Stimulated activated naive CD4-positive, alpha-beta T cell (primary cell): ENCODE measurements at places on chromosomes 12 and 14.

- no peak for DNase-seq
Measured at GRCh38 chr14:99117671-99118045, 154.3 kb downstream of the BCL11B start.

- no peak for DNase-seq
Measured at GRCh38 chr12:91388573-91388972, 206.0 kb upstream of the DCN start.

DNA sequence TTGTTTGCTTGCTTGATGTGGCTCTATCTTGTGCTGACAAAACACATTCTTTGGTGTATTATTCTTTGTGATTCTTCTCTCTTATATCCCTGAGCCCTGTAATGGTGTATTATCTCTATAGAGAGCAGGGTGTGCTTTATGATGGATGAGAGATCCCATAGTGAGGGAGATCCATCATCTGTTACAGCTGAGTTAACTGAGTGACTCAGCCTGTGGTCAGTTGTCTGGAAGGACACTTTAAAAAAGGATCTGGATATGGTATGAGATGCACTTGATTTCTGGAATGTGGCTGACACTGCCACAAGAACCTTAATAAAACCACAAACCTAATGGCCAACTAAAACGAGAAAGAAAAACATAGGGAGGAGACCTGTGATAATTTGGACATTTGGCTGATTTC is 461.4 kb upstream of the SYT1 start:
- DNase-seq, result no peak

- DNase-seq, result no peak
Measured at GRCh38 chr12:12686925-12687324, 9.1 kb downstream of the GPR19 start.

DNA sequence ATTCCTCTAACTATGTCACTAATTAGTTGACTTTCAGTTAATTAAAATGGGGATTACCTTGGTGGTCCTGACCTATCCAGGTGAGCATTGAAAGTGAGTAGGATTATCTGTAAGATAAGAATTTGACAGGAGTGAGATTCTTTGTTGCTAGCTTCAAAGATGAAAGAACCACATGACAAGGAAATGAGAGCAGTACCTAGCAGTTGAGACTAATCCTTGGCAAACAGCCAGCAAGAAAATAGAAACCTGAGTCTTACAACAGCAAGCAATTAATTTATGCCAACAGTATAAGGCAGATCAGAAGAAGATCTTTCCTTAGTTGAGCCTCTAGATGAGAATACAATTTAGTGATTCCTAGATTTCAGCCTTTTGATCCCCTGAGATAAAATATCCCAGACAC is 1058.4 kb downstream of the LRFN5 start:
- no peak for DNase-seq

DNA sequence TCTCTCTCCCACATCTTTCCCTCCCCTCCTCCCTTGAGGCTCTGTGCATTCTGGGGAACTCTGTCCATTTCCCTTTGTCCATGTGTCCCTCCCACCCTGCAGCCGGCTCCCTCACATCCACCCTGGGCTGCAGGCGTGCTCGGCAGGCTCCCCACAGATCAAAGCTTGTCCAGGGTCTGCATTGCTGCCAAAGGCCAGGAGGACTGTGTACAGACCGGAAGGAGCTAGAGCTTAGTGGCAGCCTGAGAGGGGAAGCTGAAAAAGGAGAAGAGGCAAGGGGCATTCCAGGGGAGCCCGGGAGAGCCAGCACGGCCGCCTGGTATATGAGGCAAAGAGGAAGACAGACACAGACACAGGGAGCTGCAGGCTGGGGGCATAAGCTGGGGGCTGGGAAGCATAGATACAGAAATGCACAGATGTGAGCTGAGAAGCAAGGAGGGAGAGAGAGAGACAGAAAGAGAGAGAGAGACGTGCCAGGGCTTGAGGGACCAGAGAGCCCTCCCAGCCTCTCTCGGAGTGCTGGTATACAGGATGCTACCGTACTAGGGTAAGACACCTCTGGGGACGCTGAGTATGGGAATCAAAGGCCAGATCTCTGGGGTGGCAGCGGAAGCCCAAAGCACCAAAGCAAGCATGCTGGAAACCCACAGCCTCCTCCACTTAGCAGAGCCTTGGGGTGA is 3.3 kb downstream of the CD4 start:
- peak; percentile 35 for DNase-seq

DNA sequence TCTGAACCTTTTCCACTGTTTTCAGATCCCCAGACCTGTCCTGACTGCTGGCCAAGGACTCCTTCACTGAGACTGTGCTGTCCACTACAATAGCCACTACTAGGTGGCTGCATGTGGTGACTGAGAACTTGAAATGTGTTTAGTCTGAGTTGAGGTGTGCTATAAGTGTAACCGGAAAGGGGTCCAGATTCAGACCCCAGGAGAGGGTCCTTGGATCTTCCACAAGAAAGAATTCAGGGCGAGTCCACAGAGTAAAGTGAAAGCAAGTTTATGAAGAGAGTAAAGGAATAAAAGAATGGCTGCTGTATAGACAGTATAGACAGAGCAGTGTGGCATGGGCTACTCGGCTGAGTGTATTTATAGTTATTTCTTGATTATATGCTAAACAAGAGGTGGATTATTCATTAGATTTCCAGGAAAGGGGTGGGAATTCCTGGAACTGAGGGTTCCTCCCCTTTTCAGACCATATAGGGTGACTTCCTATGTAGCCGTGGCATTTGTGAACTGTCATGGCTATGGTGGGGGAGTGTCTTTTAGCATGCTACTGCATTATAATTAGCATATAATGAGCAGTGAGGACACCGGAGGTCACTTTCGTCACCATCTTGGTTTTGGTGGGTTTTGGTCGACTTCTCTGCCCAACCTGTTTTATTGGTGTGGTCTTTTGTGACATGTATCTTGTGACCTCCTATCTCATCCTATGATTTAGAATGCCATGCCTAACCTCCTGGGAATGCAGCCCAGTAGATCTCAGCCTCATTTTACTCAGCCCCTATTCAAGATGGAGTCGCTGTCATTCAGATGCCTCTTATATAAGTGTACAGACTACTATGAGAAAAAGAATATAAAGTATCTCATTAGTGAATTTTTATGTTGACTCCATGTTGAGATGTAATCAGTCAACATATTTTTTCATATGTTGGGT is 70.0 kb upstream of the SRSF5 start:
- peak; percentile 6 for DNase-seq

- DNase-seq, result no peak
Measured at GRCh38 chr12:129815846-129816245, 88.0 kb downstream of the TMEM132D start.

- no peak for DNase-seq
Measured at GRCh38 chr14:71290960-71291466, 383.8 kb downstream of the PCNX1 start.

- no peak for DNase-seq
Measured at GRCh38 chr14:105430565-105430964, 10.9 kb downstream of the MTA1 start.

- DNase-seq, result no peak
Measured at GRCh38 chr14:100402631-100403030, 79.5 kb downstream of the SLC25A47 start.

- no peak for DNase-seq
Measured at GRCh38 chr12:25792031-25792430, 166.5 kb upstream of the RASSF8 start.

DNA sequence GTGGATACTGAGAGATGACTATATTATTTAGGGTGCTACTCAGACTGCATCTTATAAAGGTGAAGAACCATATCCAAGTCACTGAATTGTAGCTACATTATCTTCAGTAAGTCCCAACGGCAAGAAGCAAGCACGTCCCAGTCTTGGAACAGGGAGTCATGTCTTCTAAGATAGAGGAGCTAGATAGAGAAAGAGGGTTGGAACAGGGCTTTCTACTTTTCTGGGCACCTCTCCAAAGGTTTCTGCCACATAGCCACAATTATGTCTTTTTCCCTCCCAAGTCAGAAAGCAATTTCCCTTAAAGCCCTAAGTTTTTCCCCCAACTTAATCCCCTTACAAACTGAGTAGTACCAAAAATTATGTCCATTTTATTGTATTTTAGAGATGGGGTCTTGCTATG is 22.4 kb downstream of the MAPK1IP1L start:
- no peak for DNase-seq

DNA sequence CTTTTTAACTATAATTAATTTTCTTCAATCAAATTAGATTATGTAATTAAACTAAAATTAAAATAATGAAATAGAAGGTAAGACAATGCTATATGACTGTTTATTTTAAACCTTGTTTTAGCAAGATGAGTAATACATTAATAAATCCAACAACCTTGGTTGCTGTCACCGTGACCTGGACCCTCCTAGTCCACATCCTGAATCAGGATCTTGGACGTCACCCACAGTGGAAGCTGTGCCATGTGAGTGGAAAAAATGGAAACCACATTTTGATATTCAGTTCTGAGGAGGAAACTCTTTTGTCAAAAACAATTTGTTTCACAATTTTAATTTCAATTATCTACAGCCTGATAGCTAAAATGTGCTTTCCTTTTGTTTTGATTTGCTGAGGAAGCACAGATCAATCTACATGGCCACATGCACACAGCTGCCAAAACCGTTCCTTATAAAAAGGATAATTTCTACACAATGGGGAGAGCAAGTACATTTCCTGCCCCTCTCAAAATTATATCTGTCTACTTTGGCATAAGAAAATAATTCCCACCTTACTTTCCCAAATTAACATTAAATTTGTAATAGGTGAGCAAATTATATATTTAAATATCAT is 255.5 kb downstream of the RASSF9 start:
- DNase-seq, result no peak

DNA sequence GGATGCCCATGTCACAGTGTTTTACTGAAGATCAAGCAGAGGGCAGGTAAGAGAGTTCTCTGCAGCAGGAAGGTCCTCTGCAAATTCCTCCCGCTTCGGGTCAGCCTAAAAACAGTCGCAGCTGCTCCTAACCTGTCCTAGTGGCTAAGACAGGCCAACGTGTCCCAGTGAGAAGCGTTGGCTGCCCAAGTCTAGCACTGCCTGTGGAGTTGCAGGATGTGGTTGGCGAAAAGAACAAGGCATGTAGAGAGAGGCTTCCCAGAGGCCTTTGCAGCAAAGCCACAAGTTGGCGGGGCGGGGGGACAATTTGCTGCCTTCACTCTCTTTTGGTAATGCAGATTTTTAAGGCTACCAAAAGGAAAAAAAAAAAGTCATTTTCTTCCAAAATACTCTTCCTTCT is 340.1 kb downstream of the BCL11B start:
- peak; percentile 91 for DNase-seq

DNA sequence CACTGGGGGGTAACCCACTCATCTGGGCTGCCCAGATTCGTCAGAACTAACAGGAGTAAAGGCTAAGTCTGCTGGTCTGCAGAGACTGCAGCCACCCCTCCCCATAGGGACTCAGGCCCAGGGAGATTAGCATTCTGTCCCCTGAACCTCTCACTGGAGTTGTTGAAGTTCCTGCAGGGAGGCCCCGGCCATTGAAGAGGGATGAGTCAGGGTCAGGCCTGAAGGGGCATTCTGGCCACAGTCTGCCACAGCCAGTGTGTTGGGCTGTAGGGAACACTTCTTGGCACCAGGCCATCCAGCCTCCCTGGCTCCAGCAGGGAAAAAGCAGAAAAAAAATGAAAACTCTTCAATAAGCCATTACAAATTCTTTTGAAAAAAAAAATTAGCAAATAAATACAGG is 35.3 kb downstream of the KLRK1 start:
- DNase-seq, result no peak

DNA sequence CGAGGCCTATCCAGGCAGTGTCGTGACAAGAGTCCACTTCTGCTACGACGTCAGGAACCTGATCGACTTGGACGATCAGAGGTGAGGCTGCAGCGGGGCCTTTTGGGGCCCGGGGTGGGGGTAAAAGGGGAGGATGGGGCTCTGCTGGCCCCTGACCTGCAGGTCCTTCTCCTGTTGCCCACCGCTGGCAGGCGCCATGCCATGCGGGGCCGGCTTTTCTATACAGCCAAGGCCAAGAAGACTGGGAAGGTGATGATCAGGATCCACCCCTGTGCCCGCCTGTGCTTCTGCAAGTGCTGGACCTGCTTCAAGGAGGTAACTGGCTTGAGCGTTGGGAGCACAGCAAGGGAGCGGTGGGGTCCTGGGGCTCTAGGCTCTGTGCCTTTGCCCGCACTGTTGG is 31.6 kb downstream of the NGB start:
- no peak for DNase-seq

- no peak for DNase-seq
Measured at GRCh38 chr12:64943686-64944085, 119.2 kb downstream of the TBC1D30 start.

GRCh38 chr12:46958053-46958452 is 121.4 kb upstream of the PCED1B start:
- DNase-seq, result no peak

DNA sequence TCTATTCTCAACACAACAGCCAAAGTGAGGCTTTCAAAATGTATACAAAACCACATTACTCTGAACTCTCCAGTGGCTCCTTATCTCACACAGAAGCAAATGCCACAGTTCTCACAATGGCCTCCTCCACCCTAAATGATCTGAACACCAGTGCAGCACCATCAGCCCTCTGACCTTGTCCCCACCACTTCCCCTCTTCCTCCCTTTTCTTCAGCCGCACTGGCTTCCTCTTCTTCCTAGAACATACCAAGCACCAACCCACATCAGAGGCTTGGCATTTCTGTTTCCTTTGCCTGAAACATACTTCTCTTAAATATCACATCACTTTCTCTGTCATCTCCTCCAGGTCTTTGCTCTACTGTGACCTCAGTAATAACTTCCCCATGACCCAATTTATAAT is 66.3 kb downstream of the GPR135 start:
- no peak for DNase-seq

DNA sequence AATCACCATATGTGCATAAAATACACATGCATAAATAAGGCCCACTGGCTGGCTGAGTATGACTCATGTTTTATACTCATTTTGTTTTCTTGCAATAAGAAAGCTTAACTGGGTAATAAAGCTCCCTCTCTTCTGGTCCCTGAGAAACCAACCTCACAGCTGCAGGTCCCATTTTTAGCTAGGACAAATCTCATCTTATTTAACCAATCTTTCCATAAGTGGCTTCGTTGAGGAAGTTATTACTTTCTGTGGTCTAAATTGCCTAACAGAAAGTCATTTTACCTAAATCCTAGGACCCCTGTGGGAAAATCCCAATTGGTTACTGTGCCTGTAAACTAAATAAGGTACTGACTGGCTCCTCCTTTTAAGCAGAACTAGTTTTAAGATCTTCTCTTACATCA is 232.8 kb upstream of the FBXO33 start:
- DNase-seq, result no peak

DNA sequence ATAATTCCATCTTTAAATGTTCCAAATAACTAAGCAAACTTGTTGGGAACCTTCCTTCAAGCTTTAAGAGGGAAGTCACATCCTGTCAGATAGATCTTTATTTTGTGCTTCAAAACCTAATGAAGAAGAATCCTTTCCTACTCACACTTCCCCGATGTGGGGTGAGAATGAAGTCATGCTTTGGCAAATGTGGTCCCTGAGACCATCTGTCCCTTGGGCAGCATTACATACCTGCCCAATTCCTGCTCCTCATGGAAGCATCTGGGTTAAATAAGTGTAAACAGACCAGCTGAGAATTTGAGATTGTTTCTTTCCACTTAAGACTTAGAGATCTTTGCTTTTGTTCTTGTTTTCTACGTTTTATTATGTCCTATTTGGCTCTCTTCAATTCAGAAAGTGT is 606.0 kb upstream of the TMEM132C start:
- no peak for DNase-seq
